Upper lobe of left lung (tissue), 6 donors: ENCODE measurements at places on chromosomes 5 and 9. TPM values are rescaled to one million over a fixed set of nuclear protein-coding genes. Genes with fewer than 3 reads are reported as not detected.

CNTNAP3 gene
- total RNA-seq, result 7.7 TPM

CCNI2 gene
- total RNA-seq, result 0.46 TPM

SMIM32 gene
- total RNA-seq, result not detected

IL4 gene
- not detected for total RNA-seq

FAM153A gene
- 3.5 TPM for total RNA-seq

GTF3C4 gene
- total RNA-seq, result 15.6 TPM

CDC25C gene
- total RNA-seq, result not detected

KCNT1 gene
- total RNA-seq, result 1.0 TPM

SLC25A2 gene
- not detected for total RNA-seq

SPINK1 gene
- total RNA-seq, result not detected

SLC22A4 gene
- total RNA-seq, result 9.2 TPM

NDST1 gene
- total RNA-seq, result 81.7 TPM

SPARC gene
- 234 TPM for total RNA-seq

WNK2 gene
- 1.2 TPM for total RNA-seq

FBN2 gene
- total RNA-seq, result under 0.01 TPM

PCDHA2 gene
- total RNA-seq, result not detected

NEUROG1 gene
- not detected for total RNA-seq

CENPH gene
- 2.2 TPM for total RNA-seq

CORO2A gene
- total RNA-seq, result 21.1 TPM

PCAT7 gene
- not detected for total RNA-seq

DBH gene
- total RNA-seq, result not detected

GFRA3 gene
- not detected for total RNA-seq

FGF18 gene
- total RNA-seq, result 0.79 TPM

BAAT gene
- total RNA-seq, result not detected

C5orf52 gene
- not detected for total RNA-seq

MACIR gene
- total RNA-seq, result 2.6 TPM

TTC16 gene
- 1.5 TPM for total RNA-seq

C9orf50 gene
- total RNA-seq, result not detected

APBA1 gene
- total RNA-seq, result 3.1 TPM

GLRA1 gene
- total RNA-seq, result not detected

SLC6A7 gene
- total RNA-seq, result not detected

LOX gene
- total RNA-seq, result 25.1 TPM

SH3GLB2 gene
- 202 TPM for total RNA-seq

CACFD1 gene
- total RNA-seq, result 34.6 TPM

TERT gene
- total RNA-seq, result not detected

AHRR gene
- 1.4 TPM for total RNA-seq

WNT8A gene
- not detected for total RNA-seq

TAS2R1 gene
- total RNA-seq, result not detected

IFNK gene
- not detected for total RNA-seq
